C1 segment of cervical spinal cord (tissue), 14 donors: ENCODE measurements at places on chromosomes 3 and 15.

GRCh38 chr3:27080258-27080525, 289.0 kb downstream of the NEK10 start:
- DNase-seq, result no peak

GRCh38 chr15:72890043-72890442, 106.5 kb upstream of the ADPGK start:
- no peak for DNase-seq

DNA sequence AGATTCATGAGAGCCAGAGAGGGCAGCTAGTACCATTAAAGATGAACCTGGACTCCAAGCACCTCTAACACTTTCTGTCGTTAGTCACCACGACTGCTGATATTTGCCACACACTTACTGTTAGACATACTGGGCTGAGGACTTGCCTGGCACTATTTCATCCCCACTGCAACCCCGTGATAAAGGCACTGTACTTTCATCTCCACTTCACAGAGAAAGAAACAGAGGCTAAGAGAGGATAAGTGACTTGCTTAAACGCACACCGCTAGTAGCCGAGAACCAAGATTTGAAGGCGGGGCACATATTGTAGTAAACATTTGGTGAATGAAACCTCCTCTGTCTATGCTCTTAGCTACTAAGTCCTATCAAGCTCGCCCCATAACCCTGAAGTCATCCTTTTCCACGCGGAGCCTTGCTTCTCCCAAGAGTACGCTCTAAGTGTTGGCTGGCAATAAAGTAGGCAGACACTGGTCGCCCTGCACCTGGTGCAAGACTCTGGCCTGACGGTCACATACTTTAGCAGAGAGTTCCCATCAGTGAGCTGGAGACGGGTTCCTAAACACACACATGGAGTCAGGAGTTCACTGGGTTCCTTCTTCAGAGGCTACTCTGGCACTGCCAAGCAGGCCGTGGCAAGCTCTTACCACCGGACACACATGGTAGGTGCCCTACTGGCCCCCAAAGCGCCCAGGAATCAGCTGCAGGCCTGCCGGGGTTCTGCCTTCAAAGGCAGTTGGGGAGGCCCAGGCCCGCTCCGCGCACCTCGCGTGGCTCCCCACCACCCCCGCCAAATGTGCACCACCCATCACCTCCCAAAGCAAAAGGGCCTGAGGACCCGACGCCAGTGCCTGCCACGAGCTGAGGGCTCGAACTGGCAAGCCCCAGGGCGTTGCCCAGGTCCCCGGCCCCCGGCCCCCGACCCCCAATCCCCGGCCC, 951 bp downstream of the POMGNT2 start:
- DNase-seq, result peak; percentile 42

DNA sequence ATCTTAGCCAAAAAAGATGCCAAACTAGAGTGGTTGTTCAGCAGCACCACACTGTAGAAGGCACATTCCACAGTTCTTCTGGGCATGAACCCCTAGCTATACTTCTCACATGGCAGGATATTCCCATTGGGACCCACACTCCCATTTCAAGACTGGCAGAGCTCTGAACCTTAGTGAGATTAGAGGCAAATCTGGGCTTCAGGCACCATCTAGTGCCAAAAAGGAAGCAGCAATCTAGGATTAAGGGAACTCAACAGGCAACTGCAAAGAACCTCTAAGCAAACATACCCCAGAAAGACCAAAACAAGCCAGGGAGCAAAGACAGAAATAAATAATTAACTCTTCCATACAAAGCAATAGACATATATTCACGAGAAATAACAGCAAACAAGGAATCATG, 66.2 kb downstream of the TAFA4 start:
- DNase-seq, result no peak

DNA sequence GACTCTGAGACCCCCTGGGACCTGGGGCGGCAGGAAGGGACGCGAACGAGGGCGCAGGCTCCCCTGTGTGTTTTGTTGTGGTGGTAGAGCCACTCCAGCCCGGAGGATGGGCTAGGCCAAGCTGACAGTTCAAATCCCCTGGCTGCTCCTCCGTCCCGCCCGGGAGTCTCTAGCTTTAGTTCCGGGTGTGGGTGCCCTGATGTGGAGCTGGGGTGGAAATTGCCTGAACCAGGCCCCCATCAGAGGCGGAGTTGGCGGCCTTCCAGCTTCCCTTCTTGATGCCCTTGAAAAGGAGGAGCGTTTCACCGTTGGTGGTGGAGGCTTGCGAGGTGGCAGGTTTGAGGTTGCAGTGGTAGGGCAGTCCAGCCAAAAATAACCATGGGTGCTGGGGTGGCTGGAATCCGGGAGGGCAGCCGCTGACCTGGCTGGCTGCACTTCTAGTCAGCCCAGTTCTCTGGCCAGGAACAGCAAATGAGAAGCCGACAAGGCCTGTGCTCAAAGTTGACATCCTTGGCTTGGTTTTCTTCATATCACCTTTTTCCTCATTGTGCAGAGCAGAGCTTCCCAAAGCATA, 817 bp downstream of the CLK3 start:
- DNase-seq, result no peak

- DNase-seq, result no peak
Observed at GRCh38 chr3:116001151-116001621, 377.9 kb downstream of the GAP43 start.

DNA sequence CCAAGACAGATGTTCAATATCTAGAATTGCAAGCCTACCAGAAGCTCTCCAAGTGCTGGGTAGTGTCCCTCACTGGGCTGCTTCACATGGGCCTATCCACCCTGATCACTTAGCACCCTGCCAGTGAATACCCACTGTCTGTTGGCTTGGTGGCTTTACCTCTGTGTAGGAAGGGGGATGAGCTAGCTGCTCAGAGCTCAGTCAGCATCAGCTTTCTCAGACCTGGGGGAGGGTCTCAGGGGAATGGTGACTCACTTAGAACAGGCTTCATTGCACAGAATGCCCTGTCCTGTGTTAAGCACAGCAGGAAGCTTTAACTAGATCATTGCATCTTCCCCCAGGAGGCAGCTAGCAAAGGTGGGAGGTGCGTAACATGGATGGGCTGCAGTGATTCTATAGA, 209.8 kb downstream of the PDCD6IP start:
- no peak for DNase-seq

DNA sequence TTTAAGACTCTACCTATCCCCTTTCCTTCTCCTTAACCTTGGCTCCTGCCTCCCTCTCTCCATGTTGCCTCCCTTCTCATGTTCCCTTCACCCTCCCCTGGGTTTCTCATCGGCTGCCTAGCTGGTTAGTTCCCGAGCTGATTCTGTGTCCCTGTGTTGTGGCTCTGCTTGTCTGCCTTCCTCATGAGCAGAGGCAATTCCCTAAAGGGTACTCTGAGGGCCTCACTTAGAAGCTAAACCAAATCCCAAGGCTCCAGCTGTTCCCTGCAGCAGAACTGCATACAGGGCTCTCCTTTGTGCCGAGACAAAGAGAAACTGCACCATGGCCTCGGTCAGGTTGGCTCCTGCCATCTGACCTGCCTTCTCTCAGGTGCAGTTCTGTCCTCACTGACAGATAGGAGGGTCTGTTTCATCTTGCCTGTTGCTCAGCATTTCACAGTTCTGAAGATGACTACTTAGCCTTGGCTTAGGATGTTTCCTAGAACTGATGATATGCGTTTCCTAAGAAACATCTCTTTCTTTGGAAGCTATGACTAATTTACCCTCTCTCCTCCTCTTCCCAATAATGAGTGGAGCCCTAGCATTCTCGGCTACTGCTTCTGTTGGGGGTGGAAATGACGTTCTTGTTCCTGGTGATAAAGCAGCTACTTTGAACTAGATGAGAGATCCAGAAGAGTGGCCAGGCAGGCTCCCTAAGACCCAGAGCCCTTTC, 27.1 kb downstream of the DUOX1 start:
- no peak for DNase-seq

DNA sequence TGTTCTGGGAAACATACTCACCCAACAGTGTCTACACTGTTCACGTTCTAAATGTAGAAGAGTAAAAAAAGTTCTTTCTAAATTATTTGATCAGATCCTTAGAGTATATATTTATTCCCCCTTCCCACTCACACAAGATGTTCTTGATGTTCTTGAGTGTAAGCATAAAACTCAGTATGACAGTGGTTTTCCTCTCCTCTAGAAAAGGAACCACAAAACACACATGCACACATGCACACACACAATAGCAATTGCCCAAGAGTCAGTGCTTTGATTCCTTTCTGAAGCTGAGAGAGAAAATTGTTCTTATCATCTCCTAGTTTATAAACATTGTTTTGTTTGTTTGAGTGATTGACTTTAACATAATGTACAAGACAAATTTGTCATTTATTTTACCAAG, 123.2 kb upstream of the PHLDB2 start:
- DNase-seq, result no peak

- no peak for DNase-seq
Observed at GRCh38 chr15:39227001-39227400, 353.9 kb upstream of the THBS1 start.

- DNase-seq, result no peak
Observed at GRCh38 chr15:55245059-55245458, 44.6 kb downstream of the RAB27A start.

- DNase-seq, result no peak
Observed at GRCh38 chr3:141400073-141400971, 32.0 kb downstream of the ZBTB38 start.

DNA sequence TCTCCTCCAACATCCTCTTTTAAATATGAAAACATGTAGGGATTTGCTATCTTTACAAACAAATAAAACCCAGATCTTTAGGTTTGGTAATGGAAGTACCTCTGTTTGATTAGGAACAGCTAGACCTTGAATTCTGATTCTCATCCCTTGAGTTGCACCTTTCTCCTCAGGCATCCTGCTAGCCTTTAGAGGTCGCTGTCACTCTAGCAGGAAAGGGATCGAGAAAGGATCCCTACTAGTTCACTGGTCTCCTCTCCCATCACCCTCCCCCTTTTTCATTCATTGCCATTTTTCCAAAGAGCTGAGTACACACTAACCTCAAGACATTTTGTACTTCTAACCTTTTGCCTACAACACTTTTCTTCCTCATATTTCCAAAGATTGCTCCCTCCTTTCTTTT, 569.8 kb downstream of the RBMS3 start:
- DNase-seq, result no peak

DNA sequence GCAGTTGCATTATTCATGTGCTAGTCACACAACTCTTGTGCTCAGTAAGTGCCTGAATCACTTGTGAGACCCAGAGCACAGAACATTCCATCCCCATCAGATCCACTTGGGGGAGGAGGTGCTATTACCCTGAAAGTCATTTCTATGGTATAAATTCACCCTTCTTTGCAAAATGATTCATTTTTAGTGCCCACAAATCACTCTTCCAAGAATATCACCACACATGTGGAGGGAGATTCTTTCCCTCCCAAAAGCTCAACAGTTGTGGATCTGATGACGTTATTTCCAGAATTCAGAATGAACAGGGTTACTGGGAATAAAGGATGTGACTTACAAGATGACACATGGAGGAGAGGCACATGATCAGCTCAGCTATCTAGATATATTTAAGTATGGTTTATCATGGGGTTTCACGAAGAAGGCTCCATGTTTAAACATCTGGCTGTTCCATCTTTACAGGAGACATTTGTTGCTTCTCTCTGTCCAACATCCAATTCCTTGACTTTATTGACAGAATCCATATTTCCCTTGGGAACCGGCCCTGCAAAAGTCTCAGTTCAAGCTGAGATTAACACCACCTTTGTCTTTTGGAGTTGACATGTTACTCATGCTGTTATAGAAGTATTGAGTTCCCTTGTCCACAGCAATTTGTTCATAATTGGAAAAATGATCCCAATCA, 214.2 kb upstream of the PROK2 start:
- no peak for DNase-seq

DNA sequence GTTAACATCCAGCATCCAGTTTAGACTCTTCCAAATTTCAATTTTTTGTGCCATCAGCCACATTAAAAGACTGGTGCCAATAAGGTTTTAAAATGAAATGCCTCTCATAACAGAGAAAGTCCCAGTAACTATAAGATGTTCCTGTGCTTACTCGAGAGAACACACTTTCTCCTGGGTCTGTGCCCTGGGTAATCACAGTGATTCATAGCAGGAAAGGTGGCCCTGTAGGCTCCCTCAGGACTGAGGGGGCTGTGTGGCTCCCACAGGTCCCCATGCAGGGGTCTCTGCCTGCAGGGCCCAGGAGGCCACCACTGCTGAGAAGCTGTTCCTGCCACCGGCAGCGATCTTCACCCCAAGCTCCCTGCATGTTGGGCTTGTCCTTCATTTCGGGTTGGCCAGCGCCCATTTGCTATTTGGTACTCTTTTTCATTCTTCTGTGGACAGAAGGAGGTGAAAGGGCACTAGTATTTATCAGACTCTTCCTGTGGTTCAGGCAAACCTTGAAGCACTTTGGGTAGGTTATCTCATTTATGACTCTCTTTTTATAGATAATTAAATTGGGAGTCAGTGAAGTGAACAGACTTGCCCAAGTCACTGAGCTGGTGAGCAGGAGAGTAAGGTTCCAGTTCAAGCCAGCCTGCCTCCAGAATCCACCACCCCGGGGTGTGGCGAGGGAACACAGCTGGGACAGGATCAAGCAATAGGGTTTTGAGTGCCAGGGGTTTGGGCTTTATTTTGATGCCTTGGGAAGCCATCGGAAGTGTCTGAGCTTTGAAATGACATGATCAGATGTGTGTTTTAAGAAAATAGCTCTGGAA, 44.2 kb upstream of the PLXNA1 start:
- DNase-seq, result no peak

- no peak for DNase-seq
Observed at GRCh38 chr3:134462331-134462941, 23.3 kb downstream of the ANAPC13 start.

- no peak for DNase-seq
Observed at GRCh38 chr3:31873254-31873820, 107.7 kb downstream of the OSBPL10 start.

DNA sequence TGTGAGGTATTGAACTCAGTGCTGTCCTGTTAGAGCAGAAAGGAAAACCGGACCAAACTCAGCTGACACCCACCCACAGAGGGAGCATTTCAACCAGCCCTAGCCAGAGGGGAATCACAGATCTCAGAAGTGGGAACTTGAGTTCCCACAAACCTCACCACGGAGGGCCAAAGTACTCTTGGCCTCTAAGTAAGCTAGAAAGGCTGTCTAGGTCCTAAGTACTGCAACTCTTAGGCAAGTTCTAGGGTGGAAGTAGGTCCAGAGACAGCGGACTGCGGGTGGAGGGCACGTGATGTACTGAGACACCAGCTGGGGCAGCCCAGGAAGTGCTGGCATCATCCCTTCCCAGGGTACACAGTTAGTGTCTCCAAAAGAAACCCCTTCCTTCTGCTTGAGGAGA, 34.1 kb downstream of the EOMES start:
- no peak for DNase-seq

GRCh38 chr3:8421267-8421666, 80.4 kb upstream of the LMCD1 start:
- no peak for DNase-seq

GRCh38 chr3:198062068-198062465, 102.0 kb downstream of the LMLN start:
- DNase-seq, result no peak

GRCh38 chr15:34776606-34777105, 18.7 kb downstream of the ACTC1 start:
- no peak for DNase-seq

GRCh38 chr15:76204916-76205460, 106.3 kb downstream of the ETFA start:
- DNase-seq, result no peak

- DNase-seq, result no peak
Observed at GRCh38 chr15:65081758-65082157, 5.2 kb downstream of the KBTBD13 start.
